ENCODE measurements at places on chromosomes 1 and 21.

DNA sequence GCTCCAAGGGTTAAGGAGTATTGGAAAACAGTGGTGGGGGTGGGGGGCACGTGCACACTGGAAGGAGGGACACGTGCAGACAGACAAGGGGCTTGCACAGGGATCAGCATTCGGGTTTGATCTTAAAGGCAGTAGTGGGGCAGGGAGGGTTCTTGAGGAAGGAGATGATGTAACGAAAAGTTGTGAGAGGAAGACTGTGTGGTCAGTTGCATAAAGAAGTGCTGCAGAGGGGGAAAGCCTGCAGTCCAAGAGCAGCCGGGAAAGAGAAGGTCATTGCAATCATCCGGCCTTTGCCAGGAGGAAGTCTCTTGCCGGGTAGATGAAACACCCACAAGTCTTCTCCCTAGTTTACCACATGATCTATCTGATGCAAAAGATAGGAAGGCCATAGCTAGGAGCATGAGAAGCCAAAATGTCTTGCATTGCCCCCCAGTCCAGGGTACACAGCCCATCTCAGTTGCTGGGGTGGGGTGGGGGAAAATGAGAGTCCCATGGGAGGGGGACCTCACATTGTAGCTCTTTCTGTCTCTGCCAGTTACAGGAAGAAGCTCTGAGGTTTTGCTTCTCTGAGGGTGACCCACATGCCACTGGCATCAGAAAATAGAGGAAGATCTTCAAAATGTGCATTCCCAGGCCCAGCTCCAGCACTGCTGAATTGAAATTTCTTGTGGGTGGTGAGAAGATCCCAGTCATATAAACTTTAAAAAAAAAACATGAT lies 202.5 kb upstream of the RAB4A start:
- no peak for DNase-seq

DNA sequence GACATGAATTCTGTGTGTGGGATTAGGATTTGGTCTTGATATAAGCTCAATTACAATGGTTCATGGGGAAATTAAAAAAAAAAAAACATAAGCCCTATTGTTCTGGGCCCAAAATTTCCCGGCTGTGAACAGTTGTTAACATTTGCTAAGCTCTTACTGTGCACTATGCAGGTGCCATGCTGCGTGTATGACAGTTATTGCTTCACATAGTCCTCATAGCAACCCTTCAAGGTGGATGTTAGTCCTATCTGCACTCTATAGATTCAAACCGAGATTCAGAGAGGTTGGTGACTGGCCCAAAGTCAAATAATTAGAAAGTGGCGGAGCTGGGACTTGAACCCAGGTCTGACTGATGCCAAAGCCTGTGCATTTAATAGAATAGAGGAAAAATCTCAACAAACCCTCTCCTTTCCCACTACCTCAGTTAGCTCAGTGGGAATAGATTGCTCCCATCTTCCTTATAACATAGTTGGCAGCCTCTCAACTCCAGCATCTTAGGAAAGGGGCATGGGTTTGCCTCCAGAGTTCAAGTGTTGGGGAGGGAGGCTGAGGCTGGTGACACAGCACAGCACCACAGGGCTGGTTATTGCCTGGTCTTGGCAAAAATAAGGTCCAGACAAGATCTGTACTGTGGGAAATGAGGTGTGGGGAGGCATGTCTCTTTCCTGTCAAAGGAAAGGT lies 55.0 kb upstream of the GCLM start:
- DNase-seq: no peak

GRCh38 chr1:1118876-1119220 lies 3.0 kb upstream of the C1orf159 start:
- DNase-seq: no peak

- DNase-seq: no peak
Observed at GRCh38 chr1:169110689-169111447, 4.4 kb downstream of the ATP1B1 start.

DNA sequence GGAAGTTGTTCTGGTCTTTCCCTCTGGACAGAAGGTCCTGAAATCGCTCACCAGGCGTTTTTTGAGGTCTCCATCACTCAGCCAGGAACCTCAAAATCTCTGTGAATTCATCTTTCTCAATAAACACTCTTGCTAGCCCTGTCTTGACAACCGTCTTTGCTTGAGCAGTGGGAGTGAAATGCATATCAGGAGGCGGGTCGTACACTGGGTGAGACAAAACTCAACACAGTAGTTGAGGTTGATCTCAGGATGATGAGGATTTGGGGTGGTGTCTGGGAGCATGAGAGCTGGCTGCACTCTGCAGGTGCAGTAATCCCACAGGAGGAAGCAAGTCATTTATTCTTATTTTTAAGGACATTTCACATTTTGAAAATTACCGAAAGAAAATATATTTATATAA lies 1.9 kb downstream of the GPR25 start:
- DNase-seq: no peak
